ENCODE measurements at places on chromosomes 5 and 9.

DNA sequence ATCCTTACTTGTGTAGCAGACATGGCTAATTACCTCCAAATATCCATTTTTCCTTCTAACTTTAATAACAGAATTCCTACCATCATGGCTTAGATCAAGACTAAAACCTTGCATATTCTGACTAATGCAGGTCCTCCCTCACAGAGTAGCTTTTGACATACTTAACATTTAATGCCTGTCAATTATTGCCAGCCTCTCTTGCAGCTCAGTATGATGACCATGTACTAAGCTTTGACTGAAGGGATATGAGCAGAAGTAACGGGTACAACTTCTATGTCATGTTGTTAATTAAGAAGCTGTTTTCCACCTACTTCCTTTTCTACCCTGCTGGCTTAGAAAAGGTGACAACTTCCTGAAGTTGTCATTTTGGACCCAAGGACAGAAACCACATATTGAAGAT lies 533.4 kb downstream of the PSAT1 start:
- no peak for DNase-seq

DNA sequence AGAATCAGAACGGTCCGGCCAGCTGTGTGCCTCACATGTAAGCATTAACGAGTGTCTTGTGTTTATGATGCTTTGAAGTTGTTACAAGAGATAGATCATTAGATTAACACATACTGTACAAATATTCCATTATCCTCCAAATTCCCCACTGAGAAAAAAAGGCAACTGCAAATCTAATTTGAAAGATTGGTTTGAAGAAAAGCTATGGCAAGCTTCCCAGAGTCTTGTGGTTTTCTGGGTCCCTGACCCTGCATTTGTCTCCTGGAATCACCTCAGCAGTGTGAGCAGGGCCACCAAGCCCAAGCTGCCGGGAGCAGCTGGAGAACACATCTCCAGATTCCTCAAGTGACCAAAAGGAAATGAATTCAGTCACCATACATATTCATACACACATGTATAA lies 36.9 kb upstream of the ADAMTS16 start:
- no peak for DNase-seq

DNA sequence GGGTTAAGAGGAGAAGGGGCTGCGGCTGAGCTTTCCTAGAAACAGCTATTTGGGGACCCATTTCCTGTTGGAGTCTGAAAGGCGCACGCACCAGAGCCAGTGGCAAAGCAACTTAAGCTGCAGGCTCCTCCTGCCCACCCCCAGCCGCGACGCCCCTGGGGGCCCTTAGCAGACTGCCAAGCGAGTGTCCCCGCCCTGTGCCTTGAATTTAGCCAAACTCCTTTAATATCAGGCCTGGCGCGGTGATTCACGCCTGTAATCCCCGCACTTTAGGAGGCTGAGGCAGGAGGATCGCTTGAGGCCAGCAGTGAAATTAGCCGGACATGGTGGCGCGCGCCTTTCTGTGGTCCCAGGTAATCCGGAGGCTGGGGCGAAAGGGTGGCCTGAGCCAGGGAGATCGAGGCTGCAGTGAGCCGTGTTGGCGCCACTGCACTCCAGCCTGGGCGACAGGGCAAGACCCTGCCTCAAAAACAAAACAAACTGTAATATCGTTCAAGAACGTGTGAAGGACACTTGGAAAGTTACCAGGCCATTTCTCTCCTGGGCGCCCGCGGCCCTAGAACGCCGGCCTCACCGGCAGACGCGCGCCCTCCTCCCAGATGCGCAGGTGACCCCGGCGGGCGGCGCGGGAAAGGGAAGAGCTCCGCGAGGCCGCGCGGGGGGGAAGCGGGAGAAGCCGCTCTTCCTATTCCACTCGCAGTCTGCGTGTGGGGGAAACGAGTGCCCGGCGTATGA lies 1.0 kb upstream of the F2R start:
- DNase-seq, result no peak

GRCh38 chr9:112382501-112383364 lies 2.8 kb downstream of the HSDL2 start:
- no peak for DNase-seq

GRCh38 chr9:87146933-87147332 lies 199.6 kb upstream of the GAS1 start:
- DNase-seq, result no peak

- no peak for DNase-seq
Observed at GRCh38 chr9:128614728-128615127, 41.9 kb downstream of the DYNC2I2 start.

DNA sequence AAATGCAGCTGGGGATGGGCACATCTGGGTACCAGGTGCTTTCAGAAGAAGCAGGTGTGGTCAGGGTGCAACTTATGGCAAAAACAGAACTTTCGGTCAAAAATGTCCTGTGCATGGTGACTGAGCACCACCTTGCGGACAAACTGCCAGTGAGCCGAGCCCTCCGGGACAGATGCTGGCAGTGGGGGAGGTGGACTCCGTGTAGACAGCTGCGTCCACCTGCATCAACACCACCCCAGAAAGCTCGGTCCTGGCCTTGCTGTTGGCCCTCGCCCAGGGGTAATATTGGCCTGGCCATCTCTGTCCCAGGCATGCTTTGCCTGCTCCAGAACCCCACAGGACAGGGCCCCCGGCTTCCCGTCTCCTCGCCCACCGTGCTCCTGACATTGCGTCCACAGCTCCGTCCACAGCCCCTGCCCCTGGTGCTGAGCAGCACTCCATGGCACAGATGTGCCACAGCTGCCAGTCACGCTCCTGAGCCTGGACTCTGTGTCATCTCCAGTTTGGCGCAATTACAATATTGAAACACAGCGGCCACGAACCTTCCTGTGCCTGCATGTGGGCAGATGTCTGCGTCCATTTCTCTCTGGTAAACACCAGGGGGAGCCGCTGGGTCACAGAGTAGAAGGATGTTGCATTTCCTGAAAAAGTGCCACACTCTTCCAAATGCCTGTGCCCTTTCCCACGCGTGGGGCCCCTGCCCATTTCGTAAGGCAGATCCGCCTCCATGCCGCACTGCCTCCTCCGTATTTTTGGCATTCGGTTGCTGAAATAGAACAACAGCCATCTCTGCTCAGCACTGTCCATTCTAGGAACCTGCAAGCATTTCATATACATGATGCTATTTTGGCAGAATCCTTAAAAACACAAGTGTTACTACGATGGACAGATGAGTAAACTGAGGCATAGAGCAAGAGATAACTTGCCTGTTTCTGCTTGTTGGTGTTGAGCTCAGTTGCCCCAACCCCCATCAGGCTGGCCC lies 33.4 kb upstream of the SLC6A19 start:
- DNase-seq, result peak; percentile 66

- DNase-seq, result no peak
Observed at GRCh38 chr5:126490167-126490940, 67.1 kb downstream of the GRAMD2B start.

- DNase-seq, result no peak
Observed at GRCh38 chr5:140568443-140569063, 3.9 kb downstream of the SLC35A4 start.

DNA sequence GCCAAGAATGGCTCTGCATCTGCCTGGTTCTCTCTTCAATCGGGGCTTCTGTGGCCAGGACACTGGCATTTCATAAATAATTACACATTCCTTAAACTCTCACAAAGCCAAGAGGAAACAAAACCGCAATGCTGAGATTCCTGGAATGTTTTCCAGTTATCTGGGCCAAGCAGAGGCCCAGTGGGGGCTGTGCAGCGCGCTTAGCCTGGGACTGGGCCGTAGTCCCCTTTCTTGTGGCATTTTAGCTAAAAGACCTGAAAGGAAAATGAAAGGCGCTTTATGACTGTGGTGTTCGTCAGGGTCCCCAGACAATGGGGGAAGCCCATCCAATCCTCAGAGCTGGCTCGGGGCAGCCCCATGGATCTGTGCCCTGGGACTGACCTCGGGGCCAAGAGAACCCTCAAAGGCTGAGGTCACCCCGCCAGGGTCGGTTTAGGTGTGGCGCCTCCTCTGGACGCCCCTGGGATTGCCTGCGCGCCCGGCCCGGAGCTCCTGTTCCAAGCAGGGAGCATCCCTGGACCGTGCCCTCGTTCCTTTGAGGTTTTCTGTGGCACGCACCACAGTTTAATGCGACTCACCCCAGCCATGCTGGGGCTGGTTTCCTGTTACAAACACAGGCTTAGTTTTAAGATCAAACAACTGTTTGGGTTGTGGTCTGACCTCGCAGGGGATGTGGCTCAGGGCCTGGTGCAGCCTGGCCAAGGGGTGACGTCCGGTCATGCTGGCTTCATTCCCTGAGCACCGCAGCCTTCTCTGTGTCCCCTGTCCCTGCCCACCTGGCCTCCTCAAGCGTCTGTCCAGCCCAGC lies 51.5 kb upstream of the NKD2 start:
- DNase-seq, result no peak

DNA sequence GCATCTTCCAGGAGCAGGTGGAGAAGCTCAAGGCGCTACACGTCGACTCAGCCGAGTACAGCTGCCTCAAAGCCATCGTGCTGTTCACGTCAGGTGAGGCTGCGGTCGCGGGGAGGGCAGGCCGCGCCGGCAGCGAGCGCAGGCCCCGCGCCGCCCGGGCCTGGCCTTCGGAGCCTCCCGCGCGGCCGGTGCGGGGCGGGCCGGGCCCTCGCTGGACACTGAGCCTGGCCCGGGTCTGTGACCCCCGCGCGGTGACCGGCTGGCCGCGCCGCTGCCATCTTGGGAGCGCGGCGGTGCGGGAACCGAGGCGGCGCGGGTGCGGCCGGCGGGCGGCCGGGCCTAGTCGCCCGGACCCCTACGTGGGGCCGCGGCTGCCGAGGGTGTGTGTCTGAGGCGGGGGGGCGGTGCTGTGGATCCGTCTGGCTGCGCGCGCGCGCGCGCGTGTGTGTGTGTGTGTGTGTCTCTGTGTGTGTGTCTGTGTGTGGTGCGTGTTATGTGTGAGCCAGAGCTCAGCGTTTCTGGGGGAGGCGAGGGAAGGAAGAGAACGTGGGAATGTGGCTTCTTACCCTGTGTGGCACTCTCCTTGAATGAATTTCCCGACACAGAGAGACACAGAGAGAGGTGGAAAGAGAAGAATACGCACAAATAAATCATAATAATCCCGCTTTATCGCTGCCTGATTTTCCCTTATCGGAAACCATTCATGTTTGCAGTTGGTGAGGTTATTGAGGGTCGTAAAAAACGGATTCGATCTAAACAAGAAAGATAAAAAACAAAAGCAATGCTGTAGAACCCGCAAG lies 5.5 kb downstream of the NR2F1 start:
- DNase-seq, result no peak

DNA sequence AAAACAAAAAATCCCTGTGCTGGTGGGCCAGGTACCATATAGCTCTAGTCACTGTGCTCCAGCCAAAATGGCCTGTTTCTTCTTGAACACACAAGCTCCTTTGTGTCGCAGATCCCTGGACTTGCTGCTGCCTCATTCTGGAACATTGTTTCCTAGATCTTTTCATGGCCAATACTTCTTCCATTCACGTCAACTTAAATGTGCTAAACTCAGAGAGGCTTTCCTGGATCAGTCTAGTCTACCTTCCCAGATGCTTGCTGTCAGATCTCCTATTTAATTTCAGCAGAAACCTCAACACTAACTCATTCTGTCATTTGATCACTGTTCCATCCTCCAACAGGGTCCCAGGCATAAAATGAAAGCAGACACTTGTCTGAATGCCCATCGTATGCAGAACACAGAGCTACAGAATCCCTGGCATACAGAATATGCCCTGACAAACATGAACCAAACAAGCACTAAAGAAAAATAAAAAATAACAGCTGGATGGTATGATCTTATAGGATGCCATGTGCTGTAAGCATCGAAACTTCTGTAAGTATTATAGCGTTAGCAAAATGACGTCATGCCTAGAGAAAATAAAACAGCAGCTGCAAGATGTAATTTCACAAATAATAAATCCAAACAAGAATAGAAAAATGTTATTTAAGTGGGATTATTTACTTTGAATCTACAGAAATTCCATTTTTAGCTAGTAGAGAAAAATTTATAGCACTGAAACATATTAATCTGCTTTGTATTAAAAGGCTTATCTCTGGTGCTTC lies 403.7 kb upstream of the DAP start:
- no peak for DNase-seq

- no peak for DNase-seq
Observed at GRCh38 chr9:127318651-127319167, 54.1 kb downstream of the GARNL3 start.

- DNase-seq, result no peak
Observed at GRCh38 chr5:31449174-31449573, 82.7 kb downstream of the DROSHA start.

DNA sequence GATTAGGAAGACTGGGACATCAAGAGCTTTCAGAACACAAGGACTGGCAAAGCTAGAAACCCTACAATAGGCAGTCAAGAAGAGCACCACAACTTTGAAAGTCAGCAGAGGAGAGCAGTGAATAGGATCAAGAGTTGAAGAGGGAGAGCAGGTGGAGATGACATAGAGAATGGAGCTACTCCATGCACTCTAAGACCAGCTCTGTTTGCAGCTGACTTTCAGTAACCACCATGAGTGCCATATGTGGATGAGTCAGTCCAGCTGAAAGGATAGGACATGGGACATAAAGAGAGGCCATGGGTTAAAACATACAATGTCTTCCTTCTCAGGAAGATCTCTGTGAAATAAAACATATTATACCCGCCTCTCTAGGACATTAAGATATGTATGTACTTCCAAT lies 289.1 kb upstream of the KLF4 start:
- DNase-seq, result no peak

DNA sequence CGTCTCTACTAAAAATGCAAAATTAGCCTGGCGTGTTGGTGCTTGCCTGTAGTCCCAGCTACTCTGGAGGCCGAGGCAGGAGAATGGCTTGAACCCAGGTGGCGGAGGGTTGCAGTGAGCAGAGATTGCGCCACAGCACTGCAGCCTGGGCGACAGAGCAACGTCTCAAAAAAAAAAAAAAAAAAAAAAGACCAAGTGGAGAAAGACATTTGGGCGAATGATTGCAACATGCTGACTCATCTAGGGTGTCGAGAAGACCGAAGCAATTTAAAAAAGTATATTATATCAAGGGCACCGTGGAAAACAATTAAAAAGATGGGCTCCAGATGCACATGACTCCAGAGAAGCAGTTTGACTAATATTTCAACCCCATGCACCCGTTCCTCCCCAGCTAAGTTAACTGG lies 9.2 kb downstream of the KLF4 start:
- no peak for DNase-seq

DNA sequence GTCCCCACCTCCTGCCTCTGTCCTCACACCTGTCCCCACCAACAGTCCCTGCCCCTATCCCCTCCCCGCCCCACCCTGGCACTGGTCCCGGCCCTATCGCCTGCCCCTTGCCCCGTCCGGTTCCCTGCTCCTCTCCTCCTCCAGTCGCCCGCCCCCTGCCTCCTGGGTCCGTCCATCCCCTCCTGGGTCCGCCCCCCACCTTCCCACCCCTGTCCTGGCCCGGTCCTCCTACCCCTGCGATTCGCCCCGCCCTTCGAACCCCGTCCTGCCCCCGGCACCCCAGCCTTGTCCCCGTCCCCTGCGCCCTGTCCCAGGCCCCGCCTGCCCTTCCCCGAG lies 372 bp downstream of the EDF1 start:
- no peak for DNase-seq

GRCh38 chr9:6672118-6672517 lies 26.6 kb upstream of the GLDC start:
- no peak for DNase-seq

- no peak for DNase-seq
Observed at GRCh38 chr9:24293386-24293785, 252.3 kb downstream of the IZUMO3 start.

Data from CD4-positive, alpha-beta T cell treated with Interleukin-4 for 4 hours (primary cell).